AG10803 (cell line): ENCODE measurements at places on chromosomes 6 and 20.

GRCh38 chr6:6781172-6781872 lies 192.8 kb downstream of the LY86 start:
- DNase-seq = peak; percentile 67

DNA sequence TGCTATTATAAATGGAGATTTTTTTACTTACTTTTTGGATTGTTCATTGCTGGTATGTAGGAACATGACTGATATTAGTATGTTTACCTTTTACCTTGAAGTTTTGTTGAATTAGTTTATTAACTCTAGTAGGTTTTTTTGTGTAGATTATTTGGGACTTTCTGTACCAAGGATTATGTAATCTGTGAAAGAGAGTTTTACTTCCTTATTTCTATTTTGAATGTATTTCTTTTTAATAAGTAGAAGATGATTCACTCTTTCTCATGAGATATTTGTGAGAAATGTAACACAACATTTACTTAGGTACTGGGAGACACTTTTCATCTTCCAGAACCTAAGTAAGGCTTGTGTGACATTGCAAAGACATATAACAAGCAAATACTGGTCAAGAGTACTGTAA lies 473.9 kb upstream of the HS3ST5 start:
- no peak for DNase-seq

DNA sequence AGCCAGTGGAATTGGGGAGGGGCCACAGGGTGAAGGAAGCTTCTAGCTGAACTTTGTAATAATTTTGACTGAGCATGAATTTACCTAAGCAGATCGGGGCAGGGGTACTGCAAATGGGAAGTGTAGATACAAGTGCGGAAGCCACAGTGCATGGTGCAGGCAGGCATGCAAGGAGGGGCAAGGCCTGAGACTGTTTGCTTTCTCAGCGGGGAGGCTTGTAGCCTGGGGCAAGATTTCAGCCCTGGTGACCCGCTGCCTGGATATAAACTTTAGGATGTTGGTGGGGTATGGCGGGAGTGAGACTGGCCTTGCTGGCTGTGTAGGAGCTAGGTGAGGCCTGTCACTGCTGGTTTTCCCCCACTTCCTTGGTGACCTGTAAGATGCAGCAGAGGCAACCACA lies 266.4 kb upstream of the PREP start:
- no peak for DNase-seq

DNA sequence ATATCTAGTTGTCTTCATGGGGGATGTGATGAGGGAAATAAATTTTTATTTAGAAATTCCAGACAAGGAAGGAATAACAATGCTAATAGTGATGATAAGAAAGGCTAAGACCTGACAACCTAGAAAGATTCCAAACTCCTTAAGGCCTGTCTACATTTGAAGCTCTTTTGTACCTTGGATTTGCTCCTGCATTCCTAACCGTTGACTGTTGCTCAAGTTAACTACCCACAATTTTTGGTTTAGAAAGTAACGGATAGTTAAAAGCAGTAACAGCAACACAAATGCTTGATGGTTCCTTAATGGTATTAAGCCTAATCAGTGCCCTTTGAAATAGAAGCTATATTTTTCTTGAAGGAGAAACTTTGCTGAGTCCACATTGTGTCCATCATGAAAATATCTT lies 52.9 kb downstream of the TRMT11 start:
- DNase-seq = peak; percentile 56

- no peak for DNase-seq
These were observed 28.7 kb downstream of the ECT2L start for GRCh38 chr6:138824482-138825144.

DNA sequence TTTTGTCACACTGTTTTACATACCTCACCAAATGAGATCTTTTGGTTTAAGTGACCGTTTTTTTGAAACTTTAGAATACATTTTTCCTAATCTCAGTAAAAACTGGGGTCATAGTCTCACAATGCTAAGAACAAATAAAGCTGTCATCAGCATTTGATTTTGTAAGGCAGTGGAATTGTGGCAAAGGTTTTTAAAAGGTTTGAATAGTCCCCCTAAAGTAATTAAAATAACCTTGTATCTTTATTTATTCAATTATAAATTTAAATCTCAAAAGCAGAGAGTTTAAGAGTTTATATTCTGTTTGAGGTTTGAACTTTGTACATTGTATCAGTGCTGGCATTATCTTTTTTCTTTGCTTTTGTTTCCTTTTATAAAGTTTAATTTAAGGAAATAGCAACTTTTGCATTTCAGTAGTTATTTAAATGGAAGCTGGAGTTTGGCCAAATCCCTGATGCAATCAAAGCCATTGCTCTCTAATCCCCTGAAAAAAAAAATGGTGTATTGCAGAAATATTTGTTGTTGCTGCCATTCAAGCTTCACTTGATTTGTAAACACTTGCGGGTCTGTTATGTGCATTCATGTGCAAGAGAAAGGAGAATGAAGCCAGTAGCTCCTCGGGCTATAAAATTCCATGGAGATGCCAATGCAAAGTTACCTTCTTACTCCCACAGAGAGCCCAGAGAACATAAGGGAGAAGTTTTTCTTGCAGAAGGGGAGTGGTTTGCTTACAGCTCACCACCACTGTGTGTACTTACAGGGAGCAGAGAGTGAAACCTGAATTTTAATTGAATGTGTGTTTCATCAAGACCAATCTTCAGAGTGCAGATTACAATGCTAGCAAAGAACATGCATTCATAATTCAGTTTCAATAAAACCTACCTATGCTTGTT lies 391.8 kb downstream of the ARHGAP18 start:
- peak; percentile 69 for DNase-seq

GRCh38 chr6:125066964-125067363 lies 86.6 kb upstream of the TPD52L1 start:
- peak; percentile 50 for DNase-seq

- DNase-seq = no peak
These were observed 61.0 kb downstream of the SNAI1 start for GRCh38 chr20:50043573-50044352.

GRCh38 chr6:158313989-158314388 lies 1.7 kb downstream of the TULP4 start:
- DNase-seq = no peak

DNA sequence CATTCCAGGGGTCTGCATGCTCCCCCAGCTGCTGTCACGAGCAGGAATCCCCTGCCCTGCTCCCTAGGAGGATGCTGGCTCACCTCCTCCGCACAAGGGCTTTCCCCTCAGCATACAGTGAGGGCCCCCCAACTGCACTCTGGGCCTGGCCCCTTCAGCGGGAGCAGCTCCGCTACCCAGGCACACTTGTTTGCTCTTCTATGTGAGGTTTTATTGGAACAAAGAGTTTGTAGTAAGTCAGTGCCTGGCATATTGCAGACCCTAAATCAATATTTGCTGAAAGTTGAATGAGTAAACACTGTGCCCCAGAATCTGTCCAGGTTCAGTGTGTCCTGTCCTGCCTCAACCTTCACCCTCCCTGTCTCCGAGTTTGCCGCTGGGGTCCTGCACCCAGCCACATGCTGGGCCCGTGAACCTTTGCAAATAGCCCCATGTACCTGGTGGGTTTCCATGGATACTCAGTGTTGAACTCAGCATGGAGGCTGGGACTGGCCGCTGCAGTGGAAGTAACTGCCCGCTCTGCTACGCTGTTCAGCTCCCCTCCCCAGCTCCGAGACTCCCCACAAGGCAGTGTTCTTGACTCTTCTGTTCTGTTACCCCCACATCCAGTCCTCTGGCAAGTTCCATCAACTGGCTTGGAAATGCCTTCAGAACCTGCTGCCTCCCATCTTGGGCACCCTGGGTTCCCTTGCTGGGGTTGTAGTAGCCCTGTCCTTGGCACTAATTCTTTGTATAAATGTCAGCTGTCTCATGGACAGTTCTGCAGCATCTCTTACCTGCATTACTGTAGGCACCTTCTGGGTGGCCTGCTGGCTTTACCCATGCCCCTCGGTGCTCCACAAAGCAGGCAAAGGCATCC lies 15.7 kb downstream of the SLC22A1 start:
- DNase-seq = no peak

GRCh38 chr20:364905-365794 lies 15.4 kb upstream of the TRIB3 start:
- peak; percentile 32 for DNase-seq

- no peak for DNase-seq
These were observed 42.0 kb downstream of the DOK5 start for GRCh38 chr20:54517241-54517975.

GRCh38 chr6:157613011-157613522 lies 210.0 kb upstream of the SNX9 start:
- peak; percentile 68 for DNase-seq

DNA sequence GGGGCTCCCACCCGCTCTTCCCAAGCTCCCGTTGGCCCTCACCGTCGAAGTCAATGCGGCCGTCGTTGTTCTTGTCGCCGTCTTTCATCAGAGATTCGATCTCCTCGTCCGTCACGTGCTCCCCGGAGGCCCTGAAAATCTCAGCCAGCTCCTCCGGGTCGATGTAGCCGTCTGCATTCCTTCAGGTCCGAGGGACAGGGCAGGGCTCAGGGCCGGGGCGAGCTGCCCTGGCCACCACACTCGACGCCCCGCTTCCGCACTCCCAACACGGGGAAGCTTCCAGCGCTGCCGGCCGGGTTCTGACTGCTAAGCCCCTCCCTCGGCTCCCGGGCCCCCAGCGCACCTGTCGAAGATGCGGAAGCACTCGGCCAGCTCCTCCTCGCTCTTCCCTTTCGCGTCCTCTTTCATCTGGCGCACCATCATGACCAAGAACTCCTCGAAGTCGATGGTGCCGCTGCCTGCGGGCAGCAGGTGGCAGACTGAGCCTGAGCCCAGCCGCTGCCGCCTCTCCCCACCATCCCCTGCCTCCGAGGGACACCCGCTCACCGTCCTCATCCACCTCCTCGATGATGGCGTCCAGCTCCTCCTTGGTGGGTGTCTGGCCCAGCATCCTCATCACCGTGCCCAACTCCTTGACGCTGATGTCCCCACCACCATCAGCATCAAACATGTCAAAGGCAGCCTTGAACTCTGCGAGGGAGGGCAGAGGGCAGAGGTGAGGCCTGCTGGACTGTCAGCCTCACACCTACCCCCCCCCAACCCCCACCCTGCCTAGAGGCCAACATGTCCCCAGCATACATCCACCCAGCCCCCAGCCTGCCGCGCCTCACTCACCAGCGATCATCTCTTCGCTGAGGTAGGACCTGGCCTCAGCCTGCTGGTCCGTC lies 2.9 kb downstream of the TNNC2 start:
- peak; percentile 43 for DNase-seq

- no peak for DNase-seq
These were observed 898.2 kb upstream of the MAP3K7 start for GRCh38 chr6:91485047-91485446.

GRCh38 chr20:44702776-44703175 lies 12.4 kb upstream of the CCN5 start:
- peak; percentile 97 for DNase-seq

GRCh38 chr6:106099235-106099537 lies 13.1 kb downstream of the PRDM1 start:
- DNase-seq = no peak

- DNase-seq = no peak
These were observed 21.1 kb downstream of the PDRG1 start for GRCh38 chr20:31930779-31931178.
